ENCODE measurements at places on chromosomes 4 and X. TPM values are rescaled to one million over a fixed set of nuclear protein-coding genes. Genes with fewer than 3 reads are reported as not detected.

The KCND1 gene
- total RNA-seq: 0.75 TPM

The EVC2 gene
- 0.55 TPM for total RNA-seq

- DNase-seq: no peak
Measured at GRCh38 chr4:124433500-124433899, 279.0 kb downstream of the ANKRD50 start.

GRCh38 chr4:1565598-1566295, 118.4 kb downstream of the FAM53A start:
- no peak for DNase-seq

The HOPX gene
- total RNA-seq: 0.24 TPM

GRCh38 chr4:123995936-123996335, 599.3 kb downstream of the SPRY1 start:
- DNase-seq: no peak

The ARHGAP36 gene
- total RNA-seq: not detected

GRCh38 chrX:128897621-128898020, 625.7 kb downstream of the SMARCA1 start:
- DNase-seq: no peak

The CHRDL1 gene
- total RNA-seq: not detected

The FAM47E gene
- 4.8 TPM for total RNA-seq

DNA sequence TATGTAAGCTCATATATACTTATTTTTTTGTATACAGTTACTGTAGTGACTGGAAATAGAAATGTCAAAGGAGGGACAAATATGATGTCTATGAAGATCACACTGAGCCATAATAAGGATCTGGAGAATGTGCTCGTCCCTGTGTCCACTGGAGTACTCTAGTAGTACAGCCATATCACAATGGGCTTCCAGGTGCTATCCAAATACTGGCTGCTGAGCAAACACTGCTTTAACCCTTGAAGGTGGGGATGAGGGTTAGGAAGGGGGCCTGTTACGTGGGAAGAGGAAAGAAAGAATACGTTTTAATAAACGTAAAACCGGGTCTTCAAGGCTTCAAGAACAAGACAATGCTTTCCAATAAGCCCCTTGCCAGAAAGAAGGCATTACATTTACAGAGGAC, 29.8 kb upstream of the TMEM150C start:
- DNase-seq: no peak

The NALF2 gene
- not detected for total RNA-seq

- DNase-seq: no peak
Measured at GRCh38 chr4:86990510-86990909, 55.7 kb downstream of the AFF1 start.

- DNase-seq: peak; percentile 13
Measured at GRCh38 chrX:53831662-53832635, 145.4 kb upstream of the HUWE1 start.

GRCh38 chr4:98343626-98344025, 82.4 kb downstream of the RAP1GDS1 start:
- DNase-seq: no peak
